Activated naive CD8-positive, alpha-beta T cell treated with anti-CD3 and anti-CD28 coated beads for 36 hours (primary cell): ENCODE measurements at places on chromosomes 4 and X. TPM values are rescaled to one million over a fixed set of nuclear protein-coding genes. Genes with fewer than 3 reads are reported as not detected.

The TMSB15A gene
- total RNA-seq = 0.56 TPM

The NEIL3 gene
- total RNA-seq = 15.2 TPM

The PRDM5 gene
- 1.3 TPM for total RNA-seq

The HSFX2 gene
- not detected for total RNA-seq

The FNIP2 gene
- 10.9 TPM for total RNA-seq

The GAGE12H gene
- not detected for total RNA-seq

The PROM1 gene
- total RNA-seq = 0.56 TPM

The NPY1R gene
- total RNA-seq = not detected

The TMEM150C gene
- not detected for total RNA-seq

The APELA gene
- not detected for total RNA-seq

The CAPN6 gene
- total RNA-seq = not detected

The MRFAP1L1 gene
- total RNA-seq = 42.5 TPM

The EDA gene
- 1.4 TPM for total RNA-seq
